ENCODE measurements at places on chromosomes 2 and 18.
A peak's percentile ranks its signal among the peaks of the same experiment; 100 is the strongest.

- no peak for DNase-seq
These were observed 49.6 kb downstream of the GALNT14 start for GRCh38 chr2:31088504-31089195.

DNA sequence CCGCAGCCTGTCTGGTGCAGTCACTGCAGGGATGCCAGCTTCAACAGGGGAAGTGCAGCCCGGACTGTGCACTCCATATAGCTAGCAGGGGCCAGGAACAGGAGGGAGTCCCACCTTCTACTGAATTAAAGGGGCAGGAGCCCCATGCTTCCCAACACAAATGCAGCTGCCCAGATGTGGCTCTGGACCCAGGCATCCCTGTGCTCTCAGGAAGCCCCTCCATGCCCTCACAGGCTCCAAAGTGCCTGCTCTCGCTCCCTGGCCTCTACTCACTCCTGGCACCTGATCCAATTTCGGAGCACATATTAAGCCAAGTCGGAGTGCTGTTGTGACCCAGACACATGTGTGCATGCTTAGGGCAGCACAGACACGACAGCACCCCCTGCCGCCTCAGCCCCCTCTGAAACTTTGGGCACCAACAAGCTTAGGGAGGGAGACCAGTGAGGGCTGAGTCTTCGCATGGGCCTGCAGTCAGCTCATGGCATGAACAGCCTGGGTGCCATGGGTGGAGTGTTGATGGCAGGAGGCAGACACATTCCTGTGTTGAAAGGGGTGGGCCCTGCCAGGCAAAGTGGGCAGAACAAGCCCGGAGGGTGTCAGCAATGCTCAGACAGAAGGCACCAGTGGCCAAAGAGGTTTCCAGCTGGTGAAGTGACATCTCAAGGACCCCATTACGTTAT, 83.5 kb downstream of the ZNF804A start:
- no peak for DNase-seq

GRCh38 chr18:13305301-13305700, 86.7 kb downstream of the LDLRAD4 start:
- no peak for DNase-seq

DNA sequence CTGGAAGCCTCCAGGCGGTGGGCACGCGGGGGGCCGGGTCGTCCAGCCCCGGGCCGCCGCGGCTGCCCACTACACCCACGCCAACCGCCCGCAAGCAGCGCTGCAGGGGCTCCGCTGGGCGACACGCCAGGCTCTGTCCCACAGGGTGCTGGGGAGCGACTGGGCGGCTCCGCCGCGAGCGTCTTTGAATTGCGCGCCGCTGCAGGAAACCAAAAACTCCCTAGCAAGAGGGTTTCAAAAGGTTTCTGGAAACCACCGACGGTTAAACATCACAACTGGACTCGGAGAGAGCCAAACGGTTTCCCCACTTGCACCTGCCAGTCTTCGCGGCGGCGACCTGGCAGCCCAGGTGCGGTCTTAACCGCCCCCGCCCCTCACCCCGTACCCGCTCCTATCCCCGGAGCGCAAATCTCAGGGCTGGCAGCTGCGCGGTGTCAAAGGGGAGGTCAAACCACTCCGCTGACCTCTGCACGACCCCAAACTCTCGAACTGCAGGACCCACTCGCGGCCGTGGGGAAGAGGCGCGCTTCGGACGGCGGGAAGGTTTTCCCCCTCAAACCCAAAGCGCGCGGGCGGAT, 1.0 kb downstream of the CXCR4 start:
- DNase-seq: no peak

- DNase-seq: no peak
These were observed 58.4 kb downstream of the ATOH8 start for GRCh38 chr2:85812094-85812735.

GRCh38 chr2:196249171-196249570, 77.8 kb upstream of the STK17B start:
- DNase-seq: no peak

DNA sequence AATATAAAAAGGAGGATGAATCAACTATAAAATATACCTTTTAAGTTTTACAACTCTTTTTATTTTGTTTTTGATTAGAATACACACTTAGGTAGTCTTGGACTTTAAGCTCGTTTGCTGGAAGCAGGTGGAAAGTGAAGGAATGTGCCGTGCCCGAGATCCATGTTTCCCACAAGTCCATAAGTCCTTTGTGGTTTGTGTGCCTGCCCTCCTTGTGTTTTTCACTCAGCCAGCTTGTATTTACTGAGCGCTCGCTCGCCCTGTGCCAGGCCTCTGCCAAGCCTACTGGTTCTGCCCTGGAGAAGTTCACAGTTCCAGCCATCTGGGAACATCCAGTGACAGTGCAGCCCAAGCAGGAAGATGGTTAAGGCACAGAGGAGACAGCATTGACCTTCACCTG, 142.6 kb downstream of the MGAT5 start:
- no peak for DNase-seq

DNA sequence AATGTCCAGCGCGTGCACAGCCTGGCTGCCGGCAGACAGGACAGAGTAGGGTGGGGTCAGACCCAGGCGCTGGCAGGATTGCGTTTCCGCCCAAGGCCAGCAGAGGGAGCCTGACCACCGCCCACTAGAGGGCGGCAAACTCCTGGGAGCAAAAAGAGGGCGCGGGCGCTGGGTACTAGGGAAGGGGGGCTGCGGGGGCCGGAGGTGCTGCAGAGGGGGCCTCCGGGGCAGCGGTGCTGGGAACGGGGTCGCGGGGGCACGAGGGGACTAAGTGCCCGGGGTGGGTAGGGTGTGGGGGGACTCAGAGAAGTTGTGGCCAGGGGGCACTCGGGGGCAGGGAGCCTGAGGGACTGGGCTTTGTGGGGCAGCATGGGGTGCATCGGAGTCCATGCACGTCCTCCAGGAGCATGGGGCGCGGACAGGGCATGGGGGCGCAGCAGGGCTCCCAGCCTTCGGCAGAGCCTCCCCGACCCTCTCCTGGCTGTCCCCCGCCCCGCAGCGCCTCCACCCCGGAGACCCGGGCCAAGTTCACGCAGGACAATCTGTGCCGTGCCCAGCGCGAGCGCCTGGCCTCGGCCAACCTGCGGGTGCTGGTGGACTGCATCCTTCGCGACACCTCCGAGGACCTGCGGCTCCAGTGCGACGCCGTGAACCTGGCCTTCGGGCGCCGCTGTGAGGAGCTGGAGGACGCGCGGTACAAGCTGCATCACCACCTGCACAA, 3.2 kb downstream of the TEKT4 start:
- DNase-seq: peak; percentile 9

- no peak for DNase-seq
These were observed 108.2 kb upstream of the CAPN13 start for GRCh38 chr2:30915486-30915885.

- no peak for DNase-seq
These were observed 107.2 kb upstream of the ETAA1 start for GRCh38 chr2:67289921-67290371.

DNA sequence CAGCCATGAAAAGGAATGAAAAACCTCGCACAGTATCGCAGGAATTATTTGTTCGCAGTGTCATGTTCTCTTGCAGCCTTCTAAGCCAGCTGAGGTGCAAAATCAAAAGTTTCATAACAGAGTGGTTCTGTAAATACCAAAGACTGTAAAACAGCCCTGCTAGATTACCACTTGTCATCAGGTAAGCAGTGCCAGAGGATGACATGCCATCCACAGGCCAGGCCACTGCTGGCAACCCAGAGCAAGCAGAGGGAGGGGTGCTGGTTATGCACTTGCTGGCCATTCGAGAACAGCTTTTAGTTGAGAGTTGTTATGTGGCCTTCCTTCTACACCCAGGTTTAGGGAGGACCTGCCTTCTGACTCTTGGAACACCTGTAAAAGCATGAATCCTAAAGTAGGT, 114.3 kb upstream of the MGAT5 start:
- no peak for DNase-seq

- DNase-seq: no peak
These were observed 110.0 kb upstream of the MAP3K20 start for GRCh38 chr2:172965433-172966212.

GRCh38 chr18:7605705-7606104, 38.6 kb downstream of the PTPRM start:
- DNase-seq: no peak
